ENCODE measurements at places on chromosomes 3 and 15. TPM values are rescaled to one million over a fixed set of nuclear protein-coding genes. Genes with fewer than 3 reads are reported as not detected.

DNA sequence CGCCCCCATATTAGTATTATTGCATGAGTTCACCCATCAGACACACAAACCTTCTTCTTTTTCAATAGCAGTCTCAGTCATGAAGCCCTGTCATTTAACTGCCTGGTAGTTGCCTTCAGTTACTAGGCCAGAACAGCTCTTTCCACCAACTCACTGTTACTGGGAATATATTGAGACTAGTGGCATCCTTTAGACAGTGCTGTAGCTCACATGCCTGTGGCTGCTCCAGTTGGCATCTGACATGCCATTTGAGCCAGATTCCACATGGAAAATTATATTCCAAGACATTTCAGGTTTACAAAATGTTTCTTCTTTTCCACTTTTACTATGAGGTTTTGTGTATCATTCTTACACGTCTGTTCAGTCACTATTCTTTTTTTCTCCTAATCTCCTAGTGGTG, 146.1 kb downstream of the GHSR start:
- H3K4me3 ChIP-seq: no peak overlapping the region
- peaks cover 41% of the 10 kb centered on the region for H3K36me3 ChIP-seq
- no peak for DNase-seq

DNA sequence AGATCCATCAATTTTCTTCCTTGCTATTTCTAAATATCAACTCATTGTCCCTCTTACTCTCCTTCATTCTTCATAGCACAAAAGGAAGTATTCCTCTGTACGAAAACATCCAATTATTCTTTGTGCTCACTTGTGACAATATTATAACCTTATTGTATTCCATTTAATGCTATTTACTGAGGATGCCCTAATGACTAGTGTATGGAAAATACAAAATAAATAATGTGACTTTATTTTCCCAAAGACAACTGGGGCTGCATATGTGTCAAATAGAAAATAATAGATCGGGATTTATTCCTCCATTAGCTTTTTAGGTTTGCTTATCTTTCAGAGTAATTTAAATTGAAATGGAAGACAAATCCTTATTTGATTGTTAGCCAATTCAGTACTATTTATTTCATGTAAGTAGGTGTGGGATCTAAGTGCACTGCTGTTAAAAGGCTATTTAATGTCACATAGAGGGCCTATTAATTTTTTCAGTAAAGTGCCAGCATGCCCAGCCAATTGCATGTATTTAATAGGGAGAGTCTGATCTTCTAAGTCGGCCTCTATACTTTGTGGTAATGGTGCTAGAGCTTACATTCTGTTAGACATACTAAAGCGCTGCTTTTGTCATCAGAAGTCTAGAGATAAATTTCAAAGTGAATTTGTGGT, 329.8 kb downstream of the MCTP2 start:
- DNase-seq: no peak
- no peak overlapping the region for H3K4me3 ChIP-seq
- no peaks in the 10 kb centered on the region for H3K27me3 ChIP-seq
- H3K4me1 ChIP-seq: no peaks in the 10 kb centered on the region
- H3K27ac ChIP-seq: no peak overlapping the region

The MAP6D1 gene
- 4.6 TPM for total RNA-seq

- H3K27me3 ChIP-seq: no peaks in the 10 kb centered on the region
- peak overlapping the region; percentile 6 for H3K4me3 ChIP-seq
- H3K4me1 ChIP-seq: peaks cover 36% of the 10 kb centered on the region
- DNase-seq: peak; percentile 86
- no peaks in the 10 kb centered on the region for H3K36me3 ChIP-seq
- H3K27ac ChIP-seq: peak overlapping the region; percentile 76
Observed at GRCh38 chr15:80929689-80930088, 59.9 kb downstream of the MESD start.

- H3K36me3 ChIP-seq: no peaks in the 10 kb centered on the region
- no peak overlapping the region for H3K27ac ChIP-seq
- no peaks in the 10 kb centered on the region for H3K4me1 ChIP-seq
- no peak for DNase-seq
- no peak overlapping the region for H3K4me3 ChIP-seq
Observed at GRCh38 chr3:104825116-104825515, 541.6 kb upstream of the ALCAM start.

DNA sequence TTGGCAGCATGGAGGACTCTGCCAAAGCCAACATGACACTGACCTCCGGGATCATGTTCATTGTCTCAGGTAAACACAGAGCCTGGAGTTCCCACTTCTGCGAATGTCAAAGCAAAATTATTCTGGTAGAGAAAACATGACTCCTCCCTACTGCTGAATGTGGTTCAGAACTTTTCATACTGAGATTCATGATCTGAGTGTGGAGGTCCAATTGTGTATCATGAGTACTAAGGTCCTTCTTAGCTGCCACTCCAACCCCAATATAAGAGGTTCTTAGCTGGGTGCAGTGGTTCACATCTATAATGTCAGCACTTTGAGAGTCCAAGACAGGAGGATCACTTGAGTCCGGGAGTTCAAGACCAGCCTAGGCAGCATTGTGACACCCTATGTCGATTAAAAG, 13.8 kb downstream of the CLDN18 start:
- no peaks in the 10 kb centered on the region for H3K27me3 ChIP-seq
- H3K4me1 ChIP-seq: no peaks in the 10 kb centered on the region
- H3K36me3 ChIP-seq: no peaks in the 10 kb centered on the region
- no peak overlapping the region for H3K27ac ChIP-seq

The MAGEL2 gene
- total RNA-seq: 8.6 TPM

DNA sequence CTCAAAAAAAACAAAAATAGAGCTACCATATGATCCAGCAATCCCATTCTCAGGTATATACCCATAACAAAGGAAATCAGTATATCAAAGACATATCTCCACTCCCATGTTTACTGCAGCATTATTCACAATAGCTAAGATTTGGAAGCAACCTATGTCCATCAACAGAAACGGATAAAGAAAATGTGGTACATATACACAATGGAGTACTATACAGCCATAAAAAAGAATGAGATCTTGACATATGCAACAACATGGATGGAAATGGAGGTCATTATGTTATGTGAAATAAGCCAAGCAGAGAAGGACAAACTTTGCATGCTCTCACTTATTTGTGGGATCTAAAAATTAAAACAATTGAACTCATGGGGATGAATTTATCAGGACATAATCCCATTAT, 19.6 kb downstream of the PEAK1 start:
- no peaks in the 10 kb centered on the region for H3K27me3 ChIP-seq
- peaks cover 8% of the 10 kb centered on the region for H3K4me1 ChIP-seq
- H3K36me3 ChIP-seq: no peaks in the 10 kb centered on the region
- H3K4me3 ChIP-seq: no peak overlapping the region
- DNase-seq: no peak

GRCh38 chr3:28155631-28156030, 85.8 kb upstream of the CMC1 start:
- no peak overlapping the region for H3K4me3 ChIP-seq
- DNase-seq: no peak
- H3K27ac ChIP-seq: no peak overlapping the region
- H3K4me1 ChIP-seq: no peaks in the 10 kb centered on the region

GRCh38 chr3:46114323-46114988, 87.2 kb upstream of the XCR1 start:
- H3K27me3 ChIP-seq: no peaks in the 10 kb centered on the region
- peak; percentile 73 for DNase-seq
- H3K36me3 ChIP-seq: no peaks in the 10 kb centered on the region
- H3K27ac ChIP-seq: peak overlapping the region; percentile 76
- H3K4me1 ChIP-seq: peaks cover 11% of the 10 kb centered on the region
- no peak overlapping the region for H3K4me3 ChIP-seq

DNA sequence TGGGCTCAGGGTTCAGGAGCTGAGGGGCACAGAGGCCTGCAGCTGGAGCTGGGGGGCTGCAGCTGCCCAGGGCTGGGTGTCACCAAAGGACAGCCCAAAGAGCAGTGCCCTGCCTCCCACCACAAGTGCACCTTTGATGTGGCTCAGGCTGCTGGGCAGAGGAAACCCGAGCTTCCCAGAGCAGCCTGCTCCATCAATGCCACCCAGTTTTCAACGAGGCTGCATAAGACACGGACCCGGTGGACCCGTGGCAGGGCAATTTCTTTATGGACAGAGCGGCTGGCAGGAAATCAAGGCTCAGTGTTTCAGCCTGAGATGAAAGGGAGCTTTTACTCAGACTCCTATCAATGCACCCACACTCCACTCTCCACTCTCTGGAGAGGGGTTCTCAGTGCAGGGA, 18.7 kb downstream of the SEMA5B start:
- no peak overlapping the region for H3K27ac ChIP-seq
- peaks cover 53% of the 10 kb centered on the region for H3K27me3 ChIP-seq
- no peaks in the 10 kb centered on the region for H3K4me1 ChIP-seq
- no peak for DNase-seq

The CTXN2 gene
- total RNA-seq: not detected

GRCh38 chr15:63066272-63066671, 23.7 kb downstream of the TPM1 start:
- DNase-seq: no peak
- H3K36me3 ChIP-seq: peaks cover 92% of the 10 kb centered on the region
- H3K4me3 ChIP-seq: no peak overlapping the region

DNA sequence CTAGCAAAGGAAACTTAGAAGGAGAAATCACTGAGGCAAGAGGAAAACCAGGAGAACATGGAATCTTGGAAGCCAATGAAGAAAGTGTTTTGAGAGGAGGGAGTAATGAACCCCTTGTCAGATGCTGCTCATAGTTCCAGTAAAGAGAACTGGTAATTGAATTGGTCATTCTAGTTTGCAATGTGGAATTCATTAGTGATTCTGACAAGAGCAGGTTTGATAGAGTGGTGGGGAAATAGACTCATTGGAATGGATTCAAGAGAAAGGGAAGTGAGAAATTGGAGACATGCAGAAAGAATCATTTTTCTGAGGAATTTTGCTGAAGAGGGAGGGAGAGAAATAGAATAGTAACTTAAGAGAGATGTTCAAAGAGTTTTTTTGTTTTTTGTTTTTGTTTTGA, 21.0 kb downstream of the GLCE start:
- H3K36me3 ChIP-seq: no peaks in the 10 kb centered on the region
- no peak overlapping the region for H3K4me3 ChIP-seq
- H3K27me3 ChIP-seq: no peaks in the 10 kb centered on the region
- no peaks in the 10 kb centered on the region for H3K4me1 ChIP-seq
- H3K27ac ChIP-seq: no peak overlapping the region
- no peak for DNase-seq
